ENCODE measurements at places on chromosomes 11 and 22.
A peak's percentile ranks its signal among the peaks of the same experiment; 100 is the strongest.

GRCh38 chr11:45146072-45147016 is at the start of gene PRDM11:
Gene PRDM11 (plus strand): TSS chr11:45146639. CDS start chr11:45181767, 35,128 bp downstream.
- DNase-seq = peak; percentile 92

DNA sequence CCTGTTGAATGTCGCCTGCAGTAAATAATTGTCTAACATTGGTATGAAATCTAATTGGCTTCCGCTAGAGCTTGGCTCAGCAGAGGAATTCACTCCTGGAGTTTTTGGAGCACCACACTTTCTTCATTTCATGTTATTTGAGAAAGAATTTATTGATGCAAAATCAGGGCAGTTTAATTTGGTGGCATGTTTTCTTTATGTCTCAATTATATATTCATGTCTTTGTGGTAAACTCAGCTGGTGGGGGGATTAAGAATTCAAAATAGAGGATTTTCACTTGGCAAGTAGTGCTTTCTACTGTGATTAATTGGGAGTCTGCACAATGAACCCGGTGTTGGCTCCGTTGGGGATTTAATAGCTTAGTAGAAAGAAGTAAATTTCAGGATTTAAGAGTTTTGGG is 784.4 kb downstream of the NTM start:
- no peak for DNase-seq

- no peak for DNase-seq
Observed at GRCh38 chr11:19907008-19907579, 194.5 kb downstream of the NAV2 start.

- no peak for DNase-seq
Observed at GRCh38 chr11:116164843-116165242, 607.9 kb downstream of the BUD13 start.

DNA sequence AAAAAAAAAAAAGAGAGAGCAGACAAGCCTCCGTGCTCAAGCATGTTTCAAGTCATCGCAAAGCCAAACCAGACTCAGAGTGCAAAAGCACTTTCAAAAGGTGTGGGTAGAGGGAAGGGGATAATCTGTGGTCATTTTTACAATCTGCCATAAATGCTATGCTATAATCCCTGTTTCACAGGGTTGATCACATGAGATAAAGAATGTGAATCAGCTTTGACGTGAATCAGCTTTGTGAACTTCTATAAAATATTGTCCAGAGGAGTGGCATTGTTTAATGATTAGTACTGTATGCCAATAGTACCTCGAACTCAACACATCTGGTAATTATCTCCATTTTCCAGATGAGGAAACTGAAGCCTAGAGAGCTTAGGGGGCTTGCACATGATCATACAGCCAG is 20.0 kb upstream of the POLD3 start:
- DNase-seq = no peak

- DNase-seq = no peak
Observed at GRCh38 chr11:925158-925495, 543 bp upstream of the AP2A2 start.

- no peak for DNase-seq
Observed at GRCh38 chr11:19225123-19225522, 15.6 kb downstream of the E2F8 start.

DNA sequence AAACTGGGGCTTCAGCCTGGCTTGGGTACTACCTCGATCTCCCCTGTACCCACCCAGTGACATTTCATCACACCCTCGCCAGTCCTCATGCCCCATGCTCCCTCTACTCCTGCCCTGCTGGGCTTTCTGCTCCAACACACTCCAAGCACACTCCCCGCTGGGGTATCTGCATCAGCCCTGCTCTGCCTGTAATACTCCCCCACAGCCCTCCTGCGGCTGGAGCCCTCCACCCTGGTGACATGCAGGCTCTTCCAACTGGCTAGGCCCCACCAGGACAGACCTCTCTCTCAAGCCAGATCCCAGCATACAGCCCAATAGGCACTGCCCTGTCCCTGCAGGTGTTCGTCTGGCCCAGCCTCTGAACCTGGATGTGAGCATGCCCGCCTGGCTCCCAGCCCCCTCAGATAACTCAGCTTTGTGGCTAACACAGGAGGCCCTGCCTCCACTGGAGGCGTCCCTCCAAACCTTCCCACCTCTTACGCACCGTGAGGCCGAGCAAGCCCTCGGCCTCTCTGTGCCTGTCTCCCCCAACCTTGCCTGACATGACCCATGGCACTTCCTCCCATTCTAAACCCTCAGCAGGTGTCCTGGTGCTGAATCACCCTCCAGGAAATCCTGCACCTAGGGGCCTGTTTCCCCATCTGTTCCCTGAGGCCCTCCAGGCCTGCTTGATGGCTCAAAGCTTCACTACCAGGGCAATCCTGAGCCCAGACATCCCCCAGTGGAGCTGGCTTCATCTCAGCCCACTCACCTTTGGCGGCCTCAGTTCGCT is 33.5 kb upstream of the TXNRD2 start:
- DNase-seq = no peak

DNA sequence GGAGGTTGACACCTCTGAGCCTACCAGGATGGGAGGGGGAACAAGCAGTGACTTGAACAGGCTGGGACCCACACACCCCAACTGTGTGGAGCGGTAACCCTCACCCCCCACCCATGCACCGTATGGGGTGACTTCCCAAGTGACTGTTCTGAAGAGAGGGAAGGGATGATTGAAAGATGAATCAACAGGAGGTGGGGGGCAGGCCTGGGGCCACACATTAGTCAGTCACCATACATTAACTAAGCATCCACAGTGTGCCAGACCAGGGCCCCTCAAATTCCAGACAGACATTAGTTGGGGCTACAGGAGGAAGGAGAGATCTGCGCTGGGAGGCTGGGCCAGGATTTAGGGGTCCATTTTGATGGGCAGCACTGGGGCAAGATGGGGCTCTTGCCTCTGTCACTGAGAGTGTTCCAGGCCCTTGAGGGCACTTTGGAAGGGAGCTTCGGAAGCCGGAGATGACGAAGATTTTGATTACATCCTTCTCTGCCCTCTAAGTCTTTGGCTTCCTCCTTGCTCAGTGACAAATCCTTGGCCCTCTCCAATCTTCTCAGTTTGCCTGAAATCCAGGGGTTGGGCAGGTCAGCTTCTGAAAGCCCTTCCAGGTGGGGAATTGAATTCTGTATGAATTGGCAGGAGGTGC is 966 bp downstream of the SMTN start:
- DNase-seq = peak; percentile 48

Measured in SJSA1 (cell line).